Hippocampal formation (tissue), 2 donors: ENCODE measurements at places on chromosomes 5 and 9.
A peak's percentile ranks its signal among the peaks of the same experiment; 100 is the strongest.

DNA sequence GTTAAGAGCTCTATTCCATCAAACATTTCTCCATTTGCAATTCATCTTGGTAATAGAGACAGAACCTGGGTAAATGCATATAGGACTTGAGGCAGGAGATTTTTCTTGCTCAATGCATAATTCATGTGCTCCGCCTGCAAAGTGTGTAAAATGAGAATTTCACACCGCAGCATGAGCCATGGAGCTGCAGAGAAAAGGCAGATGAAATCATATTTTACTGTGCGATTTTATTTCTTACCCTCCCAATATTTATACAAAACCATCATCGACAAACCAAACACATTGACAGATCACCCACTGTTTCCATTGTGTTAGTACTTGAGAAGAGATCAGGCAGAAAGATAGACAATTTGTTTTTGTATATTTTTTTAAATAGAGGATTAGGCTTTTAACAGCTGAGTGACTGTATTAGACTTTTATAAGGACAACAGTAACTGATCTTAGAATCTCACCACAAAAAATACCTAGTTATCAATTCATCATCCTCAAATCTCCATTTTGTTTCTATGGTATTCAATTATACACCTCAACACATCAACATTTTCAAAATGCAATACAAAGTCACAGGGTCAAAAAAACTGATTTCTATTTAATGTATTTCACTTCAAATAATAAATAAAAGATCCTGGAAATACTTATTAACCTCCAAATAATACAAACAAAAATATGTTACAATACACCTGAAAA is 191.1 kb downstream of the AP3B1 start:
- no peak for DNase-seq

DNA sequence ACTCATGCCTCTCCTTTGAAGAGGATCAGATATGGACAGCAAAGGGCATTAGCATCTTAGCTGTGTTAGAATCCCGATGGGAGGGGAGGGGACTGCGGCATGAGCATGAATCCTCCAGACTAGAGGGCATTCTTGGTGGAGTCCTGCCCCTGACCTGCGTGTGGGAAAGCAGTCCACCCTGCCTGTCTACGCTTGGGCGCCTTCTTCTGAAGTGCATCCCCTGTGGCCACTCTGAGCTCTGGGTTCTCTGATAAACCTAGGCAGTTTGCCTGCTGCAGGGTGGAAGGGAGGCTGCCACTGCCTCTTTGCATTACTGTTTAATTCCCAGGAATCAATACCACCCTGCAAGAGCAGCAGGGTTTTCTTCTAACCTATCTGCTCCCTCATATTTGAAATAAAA is 169.3 kb downstream of the INSYN2B start:
- DNase-seq, result no peak

DNA sequence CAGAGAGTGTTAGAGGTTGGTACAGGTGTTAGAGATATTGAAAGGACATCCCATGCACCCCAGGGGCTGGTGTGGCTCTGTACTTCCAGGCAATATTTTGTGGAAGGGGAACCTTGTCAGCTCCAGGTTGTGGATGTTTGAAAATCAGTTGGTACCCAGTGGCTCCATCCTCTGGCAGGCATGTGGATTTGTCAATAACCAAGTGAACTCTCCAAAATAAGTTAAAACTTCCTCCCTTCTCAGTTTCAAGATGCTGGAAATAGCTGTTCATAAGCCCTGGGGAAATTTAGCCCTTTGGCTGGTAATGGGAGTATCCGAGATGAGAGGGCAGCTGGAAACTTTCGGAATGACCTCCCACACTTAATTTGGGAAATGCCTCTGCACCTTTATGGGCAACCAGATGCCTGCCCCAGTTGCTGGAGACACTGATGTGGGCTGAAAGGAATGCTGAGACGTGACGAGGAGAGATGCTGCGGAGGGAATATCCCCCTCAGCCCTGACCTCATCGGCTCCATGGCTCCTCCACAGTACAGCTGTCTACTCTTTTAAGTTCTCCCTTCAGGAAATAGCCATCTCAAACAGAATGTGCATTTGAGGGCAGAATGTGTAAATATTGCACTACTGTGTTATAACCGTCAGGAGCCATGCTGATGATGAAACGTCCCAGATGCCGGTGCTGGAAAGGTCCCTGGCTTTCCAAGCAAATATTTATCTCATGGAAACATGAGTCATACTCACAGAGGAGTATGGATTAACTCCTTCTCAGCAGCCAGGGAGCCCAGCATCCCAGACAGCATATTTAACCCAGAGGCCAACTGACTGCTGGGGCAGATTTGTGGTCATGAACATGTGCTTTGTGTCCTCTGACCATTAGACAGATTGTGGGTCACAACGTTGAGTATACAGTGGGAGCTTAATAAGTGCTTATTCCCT is 29.5 kb downstream of the TGFBI start:
- DNase-seq, result no peak

DNA sequence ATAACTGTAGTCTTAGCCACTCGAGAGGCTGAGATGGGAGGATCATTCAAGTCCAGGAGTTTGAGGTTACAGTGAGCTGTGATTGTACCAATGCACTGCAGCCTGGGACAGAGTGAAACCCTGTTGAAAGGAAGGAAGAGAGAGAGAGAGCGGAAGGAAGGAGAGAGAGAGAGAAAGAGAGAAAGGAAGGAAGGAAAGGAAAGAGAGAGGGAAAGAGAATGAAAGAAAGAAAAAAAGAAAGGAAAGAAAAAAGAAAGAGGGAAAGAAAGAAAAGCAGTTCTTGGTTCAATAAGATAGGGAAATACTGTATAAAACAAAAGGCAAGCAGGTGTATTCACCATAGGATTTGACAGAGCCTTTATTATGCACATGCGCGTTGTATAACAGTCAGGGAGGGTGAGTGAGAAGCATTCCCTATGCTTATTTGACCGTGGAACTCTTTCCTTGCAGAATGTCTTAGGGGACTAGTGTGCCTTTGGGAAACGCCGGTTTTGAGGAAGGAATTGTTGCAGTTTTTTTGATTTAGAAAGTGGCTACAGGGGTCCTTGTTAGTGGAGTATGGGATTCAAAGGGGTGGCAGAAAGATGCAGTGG is 42.0 kb downstream of the GSN start:
- DNase-seq, result no peak

GRCh38 chr9:93468763-93469456 is 15.5 kb upstream of the FAM120AOS start:
- no peak for DNase-seq

GRCh38 chr5:177509381-177509951 is at the start of gene DOK3:
Gene DOK3 (minus strand): TSS chr5:177509826. CDS start chr5:177509540, 286 bp downstream.
- no peak for DNase-seq

- no peak for DNase-seq
Observed at GRCh38 chr5:91123901-91124300, 259.2 kb downstream of the ARRDC3 start.

DNA sequence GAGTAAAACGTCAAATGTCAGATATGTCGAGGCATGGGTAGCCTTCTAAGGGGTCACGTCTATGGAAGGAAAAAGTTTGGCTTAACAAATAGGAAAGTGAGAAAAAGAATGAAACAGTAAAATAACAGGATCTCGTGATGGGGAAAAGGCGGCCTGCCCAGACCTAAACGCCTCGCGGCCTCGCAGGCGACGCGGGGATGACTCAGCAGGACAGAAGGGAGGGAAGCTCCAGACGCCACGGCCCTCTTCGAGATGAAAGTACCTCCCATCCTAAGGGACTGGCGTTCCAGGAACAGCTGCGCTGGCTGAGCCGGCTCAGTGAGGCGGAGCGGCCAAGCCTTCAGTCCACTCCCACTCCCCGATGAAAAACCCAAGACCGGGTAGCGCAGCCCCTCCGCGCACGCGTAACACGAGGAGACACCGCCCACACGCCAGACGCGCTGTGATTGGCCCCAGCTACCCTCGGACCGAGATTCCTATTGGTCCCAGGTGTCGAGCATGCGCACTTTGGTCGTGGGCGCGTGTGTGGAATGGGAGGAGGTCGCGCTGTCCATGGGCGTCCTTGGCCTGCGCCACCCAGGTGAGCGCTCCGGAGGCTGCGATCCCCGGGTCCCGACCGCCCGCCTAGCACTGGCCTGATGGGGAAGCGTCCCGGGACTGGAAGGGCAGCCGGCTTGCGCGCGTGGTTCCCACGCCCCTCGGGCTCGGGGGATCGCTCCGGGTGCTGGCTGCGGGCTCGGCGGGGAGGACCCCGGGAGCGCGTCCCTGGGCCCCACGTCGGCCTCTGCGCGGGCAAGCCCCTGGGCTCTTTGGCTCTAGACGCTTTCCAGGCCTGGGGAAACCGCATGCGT is 588.5 kb downstream of the MTRR start:
- DNase-seq, result peak; percentile 87

DNA sequence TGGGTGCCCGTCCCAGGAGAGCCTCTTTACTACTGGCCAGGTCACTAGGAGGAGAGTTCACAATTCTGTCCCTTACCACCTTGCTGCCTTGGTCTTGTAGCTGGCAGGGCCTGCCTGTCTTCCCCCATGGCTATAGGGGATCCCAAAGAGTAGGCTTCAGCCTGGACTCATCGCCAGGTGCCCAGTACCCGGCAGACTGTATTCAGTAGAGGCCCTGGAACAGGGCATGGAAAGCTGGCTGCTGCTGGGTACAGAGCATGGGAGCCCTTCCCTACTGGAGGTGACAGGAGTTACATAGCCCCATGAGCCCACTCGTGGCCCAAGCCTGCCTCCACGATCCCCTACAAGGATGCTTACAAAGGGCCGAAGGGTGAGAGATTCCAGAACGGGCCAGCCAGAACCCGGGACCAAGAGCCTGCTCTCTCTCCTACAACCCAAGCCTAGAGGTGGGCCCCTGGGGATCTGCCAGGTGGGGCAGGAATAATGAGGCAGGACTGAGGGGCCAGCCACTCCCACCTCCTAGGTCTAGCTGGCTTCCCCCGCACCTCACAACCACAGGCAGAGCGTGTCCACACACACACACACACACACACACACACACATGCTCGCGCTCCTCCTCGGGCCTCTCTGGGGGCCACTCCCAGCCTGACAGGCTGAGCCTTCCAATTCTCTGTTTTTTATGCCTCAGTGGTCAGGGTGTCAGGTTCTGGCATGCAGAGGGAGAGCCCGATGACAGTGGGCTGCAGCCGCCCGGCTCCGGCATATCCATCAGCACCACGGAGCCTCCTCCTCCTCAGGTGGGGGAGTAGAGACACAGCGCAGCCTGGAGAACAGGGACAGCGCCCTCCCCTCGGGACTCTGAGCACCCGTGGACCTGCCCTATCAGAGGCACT is 186.0 kb downstream of the PAX5 start:
- no peak for DNase-seq

DNA sequence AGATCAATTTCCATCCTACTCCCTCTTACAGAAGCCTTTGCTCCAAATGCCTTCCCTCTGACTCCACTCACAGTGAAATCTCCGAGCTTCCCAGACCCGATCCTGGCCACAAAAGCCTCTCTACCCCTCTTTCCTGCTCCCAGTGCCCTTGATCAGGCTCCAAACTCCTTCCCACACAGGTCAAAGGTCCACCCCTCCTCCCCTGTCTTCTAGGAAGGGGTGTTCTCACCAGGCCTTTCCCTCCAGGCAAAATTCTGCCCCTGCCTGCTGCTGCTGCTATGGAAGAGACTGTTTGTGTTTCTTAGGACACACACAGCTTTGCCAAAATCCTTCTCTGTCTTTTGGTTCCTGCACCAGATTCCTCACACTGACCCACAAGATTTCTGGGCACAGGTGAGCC is 85.8 kb upstream of the ALDH1A1 start:
- peak; percentile 28 for DNase-seq
